Cerebellar nuclear complex (tissue), 1 donor: ENCODE measurements at places on chromosomes 1 and 21.

DNA sequence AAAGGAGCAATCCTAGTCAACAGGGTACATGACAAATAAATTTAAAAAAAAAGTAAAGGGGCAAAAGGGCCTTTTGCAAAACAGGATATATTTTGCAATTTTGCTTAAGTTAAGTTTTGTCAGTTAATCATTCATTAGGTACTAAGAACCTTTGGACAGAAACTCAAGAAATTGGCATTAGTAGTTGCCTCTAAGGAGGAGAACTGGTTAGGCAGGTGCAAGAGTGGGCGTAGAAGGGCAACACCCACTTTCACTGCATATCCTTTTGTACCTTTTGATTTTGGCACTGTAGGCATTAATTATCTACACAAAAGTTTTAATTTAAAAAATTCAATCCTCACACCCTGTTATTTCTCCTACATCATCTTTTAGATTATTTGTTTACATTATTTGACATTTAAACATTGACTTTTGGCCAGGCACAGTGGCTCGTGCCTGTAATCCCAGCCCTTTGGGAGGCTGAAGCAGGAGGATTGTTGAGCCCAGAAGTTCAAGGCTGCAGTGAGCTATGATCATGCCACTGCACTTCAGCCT, 4.3 kb downstream of the DDAH1 start:
- DNase-seq: no peak

DNA sequence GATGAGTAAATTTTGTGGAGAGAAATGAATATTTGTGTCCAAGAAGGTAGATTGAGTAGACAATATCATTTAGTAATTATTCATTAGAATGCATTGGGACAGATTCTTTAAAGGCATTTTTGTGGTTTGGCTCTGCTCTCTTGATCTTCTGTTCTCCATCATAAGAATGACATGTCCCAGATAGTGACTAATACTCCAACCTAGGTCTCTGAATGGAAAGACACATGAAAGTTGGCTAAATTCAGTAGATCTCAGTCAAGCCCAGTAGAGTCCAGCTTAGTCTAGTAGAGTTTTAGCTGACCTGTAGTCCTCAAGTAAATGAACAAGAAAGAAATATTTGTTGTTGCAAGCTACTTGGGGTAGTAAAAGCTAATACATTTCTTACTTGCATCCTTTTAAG, 61.8 kb upstream of the DNAH14 start:
- DNase-seq: no peak

GRCh38 chr1:156752843-156753482, 1.5 kb upstream of the HDGF start:
- no peak for DNase-seq

DNA sequence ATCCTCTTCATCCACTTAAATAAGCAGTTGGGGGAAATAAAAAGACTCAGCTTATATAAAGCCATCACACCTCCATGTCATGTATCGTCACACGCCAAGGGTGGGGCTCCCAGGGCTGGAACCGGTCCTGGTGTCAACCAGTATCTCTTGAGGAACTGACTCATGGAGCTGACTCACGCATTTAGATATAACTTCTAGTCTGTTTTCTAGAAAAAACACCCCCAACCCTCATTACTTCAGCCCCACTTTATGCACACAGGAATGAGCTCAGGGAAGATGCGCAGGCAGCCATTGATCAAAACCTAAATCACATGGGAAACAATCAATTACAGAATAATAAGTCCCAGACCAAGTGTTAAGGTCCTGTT, 6.9 kb upstream of the IL22RA1 start:
- no peak for DNase-seq

DNA sequence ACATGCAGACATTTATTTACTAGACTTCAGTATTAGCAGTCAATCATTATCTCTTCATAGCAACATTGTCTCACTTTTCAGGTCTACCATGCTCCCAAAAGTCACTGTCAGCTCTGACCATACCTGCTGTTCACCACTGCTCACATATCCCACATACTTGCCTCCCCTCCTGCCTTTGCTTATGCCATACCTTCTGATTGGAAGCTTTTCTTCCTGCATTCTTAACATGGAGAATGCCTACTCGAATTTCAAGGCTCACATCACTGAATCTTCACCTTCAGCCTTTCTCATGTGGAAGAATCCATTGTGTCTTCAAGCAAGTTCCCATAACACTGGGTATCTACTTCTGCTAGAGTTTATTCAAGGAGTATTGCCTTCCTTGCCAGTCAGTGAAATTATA, 135.4 kb downstream of the NTNG1 start:
- DNase-seq: no peak
